ENCODE measurements at places on chromosomes 4 and X. TPM values are rescaled to one million over a fixed set of nuclear protein-coding genes. Genes with fewer than 3 reads are reported as not detected.

MAP7D2 gene
- total RNA-seq: 0.09 TPM

TMPRSS11D gene
- not detected for total RNA-seq

ACE2 gene
- total RNA-seq: not detected

CTAG2 gene
- not detected for total RNA-seq

GABRG1 gene
- not detected for total RNA-seq

CT45A3 gene
- not detected for total RNA-seq

AKAP14 gene
- not detected for total RNA-seq

SASH3 gene
- total RNA-seq: not detected

HPGDS gene
- total RNA-seq: not detected

HSD17B13 gene
- 0.60 TPM for total RNA-seq

Data from pericardium fibroblast (primary cell).